ENCODE measurements at places on chromosomes 6 and 20.

- no peak for DNase-seq
Observed at GRCh38 chr6:78363688-78364087, 503.7 kb upstream of the IRAK1BP1 start.

DNA sequence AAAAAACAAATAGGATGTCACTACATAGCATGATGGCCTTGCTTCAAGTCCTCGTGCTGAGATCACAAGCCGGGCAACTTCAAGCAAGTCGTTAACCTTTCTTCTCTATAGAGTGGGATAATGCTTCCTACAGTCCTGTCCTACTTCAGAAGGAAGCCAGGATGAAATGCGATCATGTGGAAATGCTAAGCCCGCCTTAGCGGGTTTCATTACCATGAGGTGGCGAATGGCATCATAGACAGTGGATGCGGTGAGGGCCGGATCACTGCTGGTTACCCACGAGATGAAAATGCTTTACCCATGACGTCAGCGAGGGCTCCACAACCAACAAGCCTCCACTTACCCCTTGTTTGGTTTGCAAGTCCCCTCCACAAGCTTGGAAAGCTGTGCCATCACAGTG is 206.4 kb downstream of the TBXT start:
- no peak for DNase-seq

DNA sequence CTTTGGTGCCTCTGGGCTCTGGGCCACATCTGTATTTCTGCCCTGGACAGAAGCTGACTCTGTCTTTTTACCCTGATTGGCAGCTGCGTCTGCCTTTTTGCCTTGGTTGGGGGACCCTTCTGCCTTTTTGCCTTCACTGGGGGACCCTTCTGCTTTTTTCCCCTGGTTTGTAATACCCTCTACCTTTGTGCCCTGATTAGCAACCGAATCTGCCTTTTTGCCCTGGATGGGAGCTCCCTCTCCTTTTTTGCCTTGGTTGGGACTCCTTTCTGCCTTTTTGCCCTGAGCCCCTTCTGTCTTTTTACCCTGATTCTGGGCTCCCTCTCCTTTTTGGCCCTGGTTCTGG is 23.4 kb downstream of the RRBP1 start:
- no peak for DNase-seq

DNA sequence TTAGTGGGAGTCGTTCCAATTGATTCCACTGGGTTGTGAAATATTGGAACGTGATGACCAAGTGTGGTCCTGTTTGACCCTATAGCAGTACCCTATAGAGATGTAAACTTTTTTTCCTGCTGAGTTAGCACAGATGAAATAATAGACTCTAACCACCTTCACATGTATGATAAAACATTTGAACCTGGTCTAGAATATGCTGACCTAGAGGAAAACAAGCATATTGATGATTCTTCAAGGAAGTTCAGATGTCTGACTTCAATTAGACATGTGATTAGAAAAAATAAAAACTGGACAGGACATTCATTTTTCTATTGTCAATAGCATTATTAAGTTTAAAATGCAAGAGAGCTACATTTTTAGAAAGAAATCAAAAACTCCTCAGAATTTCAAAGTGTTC is 402.1 kb downstream of the ARHGAP18 start:
- DNase-seq: no peak

GRCh38 chr6:71056656-71057055 is 99.8 kb upstream of the B3GAT2 start:
- no peak for DNase-seq

- DNase-seq: no peak
Observed at GRCh38 chr6:139282684-139283083, 9.1 kb downstream of the TXLNB start.

- DNase-seq: no peak
Observed at GRCh38 chr6:7604506-7604905, 14.5 kb downstream of the SNRNP48 start.

All from LNCaP clone FGC (cell line).